Activated T-cell treated with anti-CD3 and anti-CD28 coated beads, Interleukin-2, amount 50 U/mL, for 1 hour (primary cell): ENCODE measurements at places on chromosomes 11 and 22.

- DNase-seq, result no peak
Measured at GRCh38 chr11:120601536-120601935, 90.0 kb downstream of the GRIK4 start.

DNA sequence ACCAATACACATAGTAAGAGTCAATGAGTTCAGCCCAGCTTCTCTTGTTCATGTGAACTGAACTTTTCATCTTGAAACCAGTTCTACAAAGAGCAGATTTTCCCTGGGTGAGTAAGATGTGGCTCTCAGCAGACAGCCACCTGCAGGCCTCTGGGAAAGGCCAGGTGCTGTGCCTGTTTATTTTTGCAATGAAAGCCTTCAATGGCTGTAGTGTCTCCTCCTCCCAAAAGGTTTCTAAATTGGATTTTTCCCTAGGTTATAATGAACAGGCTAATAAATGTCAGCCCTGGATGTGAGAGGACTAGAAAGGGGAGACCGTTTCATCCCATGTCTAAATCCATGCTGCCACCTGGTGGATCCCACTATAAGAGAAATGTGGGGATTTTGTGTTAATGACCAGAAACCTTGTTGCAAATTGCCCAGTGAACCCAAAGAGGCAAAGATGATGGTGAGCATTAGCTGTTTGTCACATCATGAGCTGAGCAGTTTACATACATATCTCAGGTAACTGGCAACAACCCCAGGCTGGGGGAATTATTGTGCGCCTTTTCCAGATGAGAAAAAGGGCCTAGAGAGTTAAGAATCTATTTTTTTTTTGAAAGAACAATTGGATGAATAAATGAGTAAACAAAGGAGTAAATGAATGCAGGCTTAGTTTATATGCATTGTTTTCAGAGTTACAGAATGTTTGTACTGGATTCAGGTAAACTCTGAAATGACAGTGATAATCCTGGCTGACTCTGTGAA is 12.7 kb downstream of the C11orf91 start:
- no peak for DNase-seq

- DNase-seq, result no peak
Measured at GRCh38 chr22:46914916-46915894, 152.8 kb downstream of the TBC1D22A start.

- DNase-seq, result no peak
Measured at GRCh38 chr11:28464252-28464867, 356.2 kb downstream of the METTL15 start.

DNA sequence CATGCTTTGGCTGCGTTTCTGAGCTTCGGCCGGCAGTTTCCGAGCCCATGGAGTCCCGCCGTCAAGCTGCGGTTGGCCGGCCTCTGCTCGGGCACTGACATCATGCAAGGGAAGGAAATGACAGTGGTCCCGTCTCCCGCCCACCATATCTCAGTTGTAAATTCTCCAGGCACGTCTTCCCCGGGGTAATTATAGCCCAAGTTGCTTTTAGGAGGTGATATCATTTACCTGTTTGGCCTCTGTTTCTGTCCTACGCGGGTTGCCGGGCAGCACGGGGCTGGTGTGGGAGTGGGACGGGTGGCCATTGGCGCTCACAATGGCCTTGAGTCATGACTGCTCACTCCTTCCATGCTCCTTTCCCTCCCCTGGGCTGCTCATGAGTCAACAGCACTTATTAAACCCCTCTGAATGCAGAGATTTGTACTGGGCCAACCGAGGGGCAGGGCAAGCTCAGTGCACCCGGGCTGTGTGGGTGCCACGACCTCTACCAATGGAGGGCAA is 4.2 kb upstream of the ANO1 start:
- DNase-seq, result no peak

- no peak for DNase-seq
Measured at GRCh38 chr11:57213342-57214097, 23.5 kb downstream of the APLNR start.

GRCh38 chr11:75547617-75548058 is 14.4 kb upstream of the SERPINH1 start:
- no peak for DNase-seq

- no peak for DNase-seq
Measured at GRCh38 chr11:76802621-76803020, 19.5 kb downstream of the TSKU start.

- DNase-seq, result no peak
Measured at GRCh38 chr11:17185938-17186337, 21.8 kb downstream of the PIK3C2A start.

DNA sequence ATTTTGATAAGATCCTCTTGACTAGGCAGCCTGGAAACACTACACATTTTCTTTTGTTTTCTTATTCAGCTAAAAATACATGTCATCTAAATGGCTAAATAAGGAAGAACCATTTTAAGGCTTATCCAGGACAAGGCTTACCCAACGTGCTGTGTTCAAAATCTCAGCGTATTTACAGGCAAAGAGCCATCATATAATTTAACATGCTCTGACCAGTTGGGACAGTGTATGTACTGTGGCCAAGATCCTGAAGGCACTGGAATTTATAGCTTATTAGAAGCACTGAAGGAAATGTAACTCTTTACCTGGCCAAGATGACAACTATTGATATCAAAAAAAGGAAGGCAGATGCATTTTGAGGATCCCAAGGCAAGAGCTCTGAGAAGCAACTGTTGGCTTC is 71.1 kb downstream of the PPFIBP2 start:
- DNase-seq, result no peak

DNA sequence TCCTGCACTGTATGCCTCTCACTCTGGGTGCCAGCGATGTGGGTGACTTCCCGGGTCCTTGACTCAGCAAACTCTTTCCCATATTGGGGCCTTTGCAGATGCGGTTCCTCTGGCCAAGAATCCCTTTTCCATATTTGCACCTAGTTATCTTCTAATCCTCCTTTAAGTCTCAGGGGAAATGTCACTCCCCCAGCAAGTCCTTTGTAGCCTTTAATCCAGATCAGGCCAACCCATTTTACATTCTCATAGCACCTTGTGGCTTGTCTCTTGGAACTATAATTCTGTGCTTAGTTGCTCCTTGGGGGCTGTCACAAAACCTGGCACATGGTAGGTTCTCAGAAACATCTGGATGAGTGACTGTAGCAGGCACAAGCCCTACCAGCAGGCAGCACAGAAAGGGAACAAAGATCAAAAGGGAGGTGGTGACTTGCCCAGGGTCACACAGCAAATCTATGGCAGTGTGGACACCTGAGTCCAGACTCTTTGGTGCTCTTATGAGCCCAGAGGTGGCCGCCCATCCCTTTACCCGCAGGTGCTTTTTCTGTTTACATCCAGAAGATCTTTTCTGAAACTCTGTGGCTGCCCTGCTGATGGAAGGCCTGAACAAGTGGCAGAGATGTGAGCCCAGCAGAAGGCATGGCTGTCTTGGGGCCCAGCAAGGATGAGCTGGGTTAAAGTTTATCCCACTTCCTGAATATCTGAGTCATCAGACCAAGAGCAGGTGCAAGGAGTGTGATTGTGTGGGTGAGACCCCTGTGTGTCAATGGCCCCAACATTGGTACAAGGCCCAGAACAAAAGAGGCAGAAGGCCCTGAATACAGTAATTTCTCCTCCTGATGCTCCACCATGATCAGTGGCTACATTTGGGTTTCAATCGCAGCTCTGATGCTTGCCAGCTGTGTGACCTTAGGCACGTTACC is 78.6 kb upstream of the GRK3 start:
- DNase-seq, result no peak
